ENCODE measurements at places on chromosomes 6 and 20.

DNA sequence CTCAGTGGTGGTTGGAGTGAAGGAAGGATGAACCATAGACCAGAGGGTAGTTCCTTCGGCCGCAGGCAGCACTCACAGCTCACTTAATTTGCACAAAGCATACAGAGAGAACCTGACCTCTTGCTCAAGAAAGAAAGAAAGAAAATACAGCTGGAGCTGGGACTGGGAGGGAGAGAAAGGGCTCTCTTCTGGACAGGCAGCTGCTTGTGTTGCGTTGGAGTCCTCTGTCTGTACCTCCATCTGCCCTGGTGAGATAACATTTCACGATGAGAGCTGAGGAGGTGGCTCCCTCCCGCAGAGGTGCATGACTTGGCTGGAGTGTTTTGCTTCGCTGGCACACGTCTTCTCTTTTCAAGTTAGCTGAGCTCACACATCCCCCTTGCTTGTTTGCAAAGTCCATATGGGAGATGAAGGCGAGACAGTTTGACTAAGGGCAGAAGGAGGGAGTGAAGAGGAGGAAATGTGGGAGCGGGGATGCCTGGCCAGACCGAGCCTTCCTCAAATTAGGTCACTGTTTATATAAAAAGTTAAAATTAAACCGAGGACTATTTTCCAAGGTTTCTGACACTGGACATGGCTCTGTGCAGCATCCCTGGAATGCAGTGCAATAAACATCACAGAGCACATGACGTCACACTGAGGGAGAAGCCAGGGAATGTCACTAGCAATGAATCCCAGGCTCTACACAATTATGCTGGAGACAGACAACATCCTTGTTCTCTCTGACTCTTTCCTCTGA, 359.4 kb downstream of the CD83 start:
- no peak for DNase-seq

DNA sequence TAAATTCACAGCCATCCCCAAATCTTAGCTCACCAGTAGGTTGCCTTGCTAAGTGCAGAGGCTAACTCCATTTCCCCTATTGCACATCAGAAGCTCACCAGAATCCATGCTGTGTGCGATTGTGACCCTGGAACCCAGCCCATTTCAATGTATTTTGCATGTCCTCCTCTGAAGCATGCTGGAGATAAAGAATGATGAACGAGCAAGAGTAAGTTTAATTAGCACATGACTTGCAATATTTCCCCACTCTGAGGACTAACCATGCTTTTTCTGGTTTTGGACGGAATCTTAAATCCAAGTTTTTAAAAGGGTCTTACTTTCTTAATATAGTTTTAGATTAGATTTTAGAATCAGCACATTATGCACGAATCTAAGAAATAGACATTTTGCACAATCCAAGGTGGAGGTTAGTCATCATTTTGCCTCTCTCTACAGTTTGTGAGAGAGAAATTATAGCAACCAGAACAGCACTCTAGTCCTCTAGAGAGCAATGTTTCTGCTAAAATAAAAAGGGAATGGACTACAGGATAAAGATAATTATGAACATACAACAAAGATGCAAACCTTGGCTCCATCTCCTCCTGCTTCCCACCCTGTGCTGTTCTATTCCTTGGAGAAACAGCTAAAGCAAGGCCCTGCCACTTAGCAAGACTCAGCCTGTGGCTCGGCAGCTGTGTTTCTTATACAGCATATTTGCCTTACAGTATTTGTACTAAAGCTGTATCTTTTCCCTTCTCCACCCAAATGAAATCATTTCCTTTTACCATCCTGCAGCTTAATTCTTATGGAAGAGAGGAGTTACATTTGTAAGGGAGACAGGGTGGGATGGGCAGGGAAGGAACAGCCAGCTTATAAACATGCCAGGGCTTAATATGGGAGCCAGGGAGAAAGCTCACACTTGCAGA, 24.9 kb upstream of the LAMA4 start:
- DNase-seq = no peak

GRCh38 chr20:60091861-60092260, 133.6 kb downstream of the CDH26 start:
- no peak for DNase-seq

DNA sequence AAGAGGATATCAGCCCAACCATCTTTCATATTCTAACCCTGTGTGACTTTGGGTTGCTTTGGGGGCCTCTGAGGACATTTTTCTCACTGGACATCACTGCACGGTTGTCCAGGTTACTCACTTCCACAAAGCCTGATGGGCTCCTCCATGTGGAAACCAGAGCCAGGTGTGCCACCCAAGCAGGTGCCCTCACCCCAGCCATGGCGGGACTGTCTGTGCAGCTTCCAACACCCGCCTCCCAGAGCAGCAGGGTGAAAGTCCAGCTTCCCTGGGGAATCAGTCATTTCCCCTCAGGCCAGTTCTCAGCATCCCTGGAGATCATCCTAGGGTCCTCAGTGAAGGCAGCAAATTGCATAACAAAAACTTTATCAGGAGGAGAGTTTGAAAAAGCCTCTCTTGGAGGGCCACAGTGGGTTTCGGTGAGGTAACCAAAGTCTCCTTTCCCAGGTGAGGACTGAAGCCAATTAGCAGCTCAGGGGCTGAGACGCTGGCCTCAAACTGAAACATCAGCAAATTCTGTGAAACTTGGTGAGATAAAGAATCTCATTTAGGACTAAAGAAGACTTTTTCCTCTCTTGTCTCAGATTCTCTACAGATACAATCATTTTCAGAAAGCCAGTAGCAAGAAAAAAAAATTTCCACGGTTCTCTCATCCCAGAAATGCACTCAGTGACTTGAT, 289.6 kb upstream of the CDH4 start:
- no peak for DNase-seq

DNA sequence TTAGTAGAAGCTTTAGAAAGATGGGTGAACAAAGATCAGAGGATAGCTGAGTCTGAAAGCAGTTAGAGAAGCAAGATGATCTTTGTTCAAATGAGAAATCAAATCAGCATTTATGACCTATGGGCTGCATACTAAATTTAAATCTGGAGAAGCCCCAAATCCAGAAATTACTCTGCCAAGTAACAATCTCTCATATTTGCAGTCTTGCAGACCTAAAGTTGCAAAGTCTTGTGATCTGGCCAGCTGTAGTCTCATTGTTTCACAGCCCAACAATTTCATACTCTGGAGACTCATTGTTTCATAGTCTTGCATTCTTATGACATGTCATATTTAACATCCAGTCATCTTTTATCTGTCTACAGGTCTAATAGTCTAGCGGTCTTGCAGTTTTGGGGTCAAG, 364.9 kb upstream of the RSPO3 start:
- DNase-seq = no peak

GRCh38 chr20:13008761-13009681, at the start of gene SPTLC3:
SPTLC3 (plus strand) TSS chr20:13008972; CDS start chr20:13009268, 296 bp downstream.
- no peak for DNase-seq

GRCh38 chr20:53163486-53163885, 191.3 kb downstream of the TSHZ2 start:
- DNase-seq = no peak

DNA sequence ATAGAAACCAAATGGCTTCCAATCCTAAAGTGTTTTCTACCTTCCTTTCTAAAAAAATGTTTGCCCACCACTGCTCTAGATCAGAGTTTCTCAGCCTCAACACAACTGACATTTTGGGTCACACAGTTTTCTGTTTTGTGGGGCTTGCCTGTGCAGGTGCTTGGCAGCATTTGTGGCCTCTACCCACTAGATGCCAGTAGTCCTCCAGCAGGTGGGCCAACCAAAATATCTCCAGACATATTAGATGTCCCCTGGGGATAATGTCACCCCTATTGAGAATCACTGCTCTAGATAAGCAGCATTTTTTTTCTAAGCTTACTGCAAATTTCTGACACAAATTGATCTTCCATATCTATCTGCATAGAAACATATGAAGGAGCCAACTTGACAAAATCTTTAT, 26.3 kb upstream of the EPM2A start:
- DNase-seq = no peak

- no peak for DNase-seq
Measured at GRCh38 chr6:119240257-119241110, 109.1 kb downstream of the MAN1A1 start.

DNA sequence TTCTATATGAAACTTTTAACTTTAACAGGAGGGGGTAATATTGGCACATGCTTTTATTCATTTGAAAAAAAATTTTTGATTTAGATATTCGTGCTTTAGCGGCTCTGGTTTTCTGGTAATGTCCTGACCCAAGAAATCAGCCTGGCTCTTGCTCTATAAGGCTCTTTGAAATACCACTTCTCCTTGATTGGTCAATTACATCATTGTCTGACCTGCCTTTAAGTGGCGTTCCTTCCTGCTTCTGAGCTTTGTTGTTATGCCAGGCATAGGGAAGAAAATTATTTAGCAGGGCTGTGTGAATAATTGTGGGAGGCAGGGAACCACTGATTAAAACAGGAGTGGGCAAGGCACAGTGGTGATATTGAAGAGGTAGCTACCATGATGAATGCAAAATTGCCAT, 3.9 kb downstream of the RNF144B start:
- no peak for DNase-seq

DNA sequence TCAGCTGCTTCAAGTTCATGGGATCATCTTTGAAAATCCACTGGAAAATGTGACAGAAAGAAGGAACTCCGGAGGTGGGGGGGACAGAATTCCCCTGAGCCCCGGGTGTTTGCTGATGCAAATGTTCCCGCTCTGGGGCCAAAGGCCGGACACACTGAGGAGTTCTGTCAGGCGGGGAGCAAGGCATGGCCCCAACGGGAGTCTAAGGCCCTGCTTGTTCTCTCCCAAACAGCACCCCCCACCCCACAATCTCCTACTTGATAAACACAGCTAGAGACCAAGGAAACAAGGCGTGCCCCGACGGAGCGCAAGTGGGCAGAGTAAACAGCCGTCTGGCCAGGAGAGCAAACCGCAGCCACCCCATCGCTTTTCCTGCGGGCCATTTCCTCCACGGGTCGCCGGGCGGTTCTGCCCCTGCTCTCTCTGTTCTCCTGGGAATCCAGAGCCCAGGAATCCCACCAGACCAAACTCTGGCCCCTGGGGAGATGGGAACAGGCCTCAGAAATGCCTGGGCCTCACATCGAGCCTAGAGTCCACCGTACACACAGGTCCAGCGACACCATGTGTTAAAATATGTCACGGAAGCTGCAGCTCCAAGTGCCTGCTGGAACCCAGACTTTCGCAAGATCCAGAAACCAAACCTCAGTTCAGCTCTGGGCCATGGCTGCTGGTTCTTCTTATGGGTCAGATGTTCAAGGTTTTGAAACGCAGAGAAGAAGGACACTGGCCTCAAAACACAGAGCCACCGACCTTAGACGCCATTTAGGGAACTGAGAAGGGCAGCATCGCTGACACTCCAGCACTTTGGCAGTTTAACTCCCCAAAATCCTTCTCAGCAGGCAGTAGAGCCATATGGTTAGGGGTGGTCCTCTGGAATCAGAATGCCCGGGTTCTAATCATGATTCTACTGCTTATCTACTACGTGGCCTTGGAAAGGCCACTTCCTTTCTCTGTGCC, 104.2 kb downstream of the PREX1 start:
- DNase-seq = no peak

DNA sequence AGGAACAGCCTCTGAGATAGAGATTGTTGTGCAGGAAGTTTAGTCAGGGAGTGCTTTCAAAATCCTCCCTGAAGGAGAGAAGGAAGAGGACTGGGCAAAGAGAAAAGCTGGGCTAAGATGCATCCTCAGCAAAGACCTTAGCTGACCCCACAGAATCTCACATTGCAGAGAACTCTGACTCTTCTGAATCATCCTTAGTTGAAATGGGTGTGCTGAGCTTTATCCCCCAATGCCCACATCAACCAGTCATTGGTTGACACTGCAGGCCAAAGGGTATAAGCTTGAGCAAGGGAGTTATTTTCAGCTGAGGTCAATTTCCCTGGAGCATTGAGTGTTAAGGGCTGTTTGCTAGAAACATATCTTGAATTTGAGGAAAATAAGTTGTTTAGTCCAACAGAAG, 732.2 kb downstream of the CBLN4 start:
- no peak for DNase-seq

DNA sequence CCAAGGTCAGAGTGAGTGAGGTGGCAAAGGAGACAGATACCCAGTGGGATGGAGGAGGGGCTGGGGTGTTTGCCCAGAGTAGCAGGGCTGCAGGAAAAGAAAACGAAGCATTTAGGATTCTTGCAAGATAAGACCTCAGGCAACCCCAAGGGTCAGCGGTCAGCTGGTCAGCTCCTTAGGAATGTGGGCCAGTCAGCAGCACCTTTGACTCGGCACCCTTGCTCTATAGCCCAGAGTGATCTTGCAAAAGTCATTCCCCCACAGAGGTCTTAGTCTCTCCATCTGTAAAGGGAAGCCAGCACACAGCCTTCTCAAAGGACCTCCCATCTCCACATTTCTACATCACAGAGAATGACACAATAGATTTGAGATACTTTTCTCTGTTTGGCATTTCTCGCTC, 56.7 kb downstream of the VEGFA start:
- no peak for DNase-seq

GRCh38 chr20:36062799-36063198, 91.7 kb upstream of the EPB41L1 start:
- DNase-seq = no peak

DNA sequence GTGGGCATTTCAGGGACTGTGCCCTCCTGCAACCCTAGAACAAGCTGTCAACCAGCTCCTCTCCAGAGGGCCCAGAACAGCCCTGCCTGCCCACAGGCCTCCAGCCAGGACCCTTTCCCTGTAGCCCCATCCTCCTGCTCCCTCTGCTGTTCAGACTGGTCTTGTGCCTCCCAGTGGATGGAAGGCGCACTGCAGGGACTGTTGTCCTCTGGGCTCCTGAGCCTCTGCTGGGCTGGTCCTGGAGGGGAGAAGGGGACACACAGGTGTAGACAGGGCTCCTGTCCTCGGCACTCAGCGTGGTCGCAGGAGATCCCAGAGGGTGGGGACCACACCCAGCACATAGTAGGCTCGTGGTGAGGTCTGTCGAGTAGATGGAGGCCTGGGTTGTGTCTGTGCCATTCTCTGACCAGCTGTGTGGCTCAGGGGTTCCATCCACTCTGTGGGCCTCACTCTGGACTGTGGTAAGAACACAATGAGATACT, 11.5 kb downstream of the ITPR3 start:
- DNase-seq = no peak

- DNase-seq = no peak
Measured at GRCh38 chr20:56861590-56861989, 232.5 kb downstream of the TFAP2C start.

DNA sequence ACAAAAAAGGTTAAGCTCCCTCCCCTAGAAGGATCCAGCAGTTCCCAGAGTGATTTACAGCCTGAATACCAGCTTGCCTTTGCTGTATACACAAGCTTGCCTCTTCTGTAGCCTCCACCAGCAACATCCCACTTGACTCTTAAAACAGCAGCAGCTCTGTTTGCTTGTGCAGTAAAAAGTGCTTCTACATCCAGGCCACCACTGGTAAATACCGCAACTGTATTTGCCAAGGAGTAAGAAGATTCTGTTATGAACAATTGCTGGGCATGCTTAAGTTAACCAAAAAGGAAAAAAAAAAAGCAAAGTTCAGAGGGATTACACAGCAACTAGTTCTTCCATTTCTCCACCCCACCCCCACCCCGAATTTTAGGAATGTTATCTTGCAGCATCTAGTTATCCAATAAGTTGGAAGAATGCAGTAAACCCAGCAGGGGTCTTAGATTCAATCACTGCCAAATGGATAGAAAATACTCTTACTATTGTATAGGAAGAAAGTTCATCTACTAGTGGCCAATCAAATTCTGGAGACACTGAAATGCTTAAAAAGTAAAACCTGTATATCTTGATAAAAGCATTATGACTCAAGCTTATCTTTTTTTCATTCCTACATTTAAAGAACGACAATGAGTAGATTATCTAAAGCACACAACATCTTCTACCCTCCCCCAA, 4.8 kb downstream of the SALL4 start:
- DNase-seq = no peak

GRCh38 chr6:138550346-138550767, 51.1 kb upstream of the NHSL1 start:
- no peak for DNase-seq

- no peak for DNase-seq
Measured at GRCh38 chr20:22825546-22825945, 209.6 kb upstream of the SSTR4 start.
